Stimulated activated CD8-positive, alpha-beta memory T cell treated with anti-CD3 and anti-CD28 coated beads, Interleukin-15, amount 100 ng/mL, for 4 hours (primary cell): ENCODE measurements at places on chromosomes 6 and 20.
A peak's percentile ranks its signal among the peaks of the same experiment; 100 is the strongest.

- DNase-seq = no peak
Observed at GRCh38 chr6:119066517-119066916, 11.9 kb downstream of the FAM184A start.

- DNase-seq = no peak
Observed at GRCh38 chr6:6912817-6913744, 194.7 kb upstream of the RREB1 start.

DNA sequence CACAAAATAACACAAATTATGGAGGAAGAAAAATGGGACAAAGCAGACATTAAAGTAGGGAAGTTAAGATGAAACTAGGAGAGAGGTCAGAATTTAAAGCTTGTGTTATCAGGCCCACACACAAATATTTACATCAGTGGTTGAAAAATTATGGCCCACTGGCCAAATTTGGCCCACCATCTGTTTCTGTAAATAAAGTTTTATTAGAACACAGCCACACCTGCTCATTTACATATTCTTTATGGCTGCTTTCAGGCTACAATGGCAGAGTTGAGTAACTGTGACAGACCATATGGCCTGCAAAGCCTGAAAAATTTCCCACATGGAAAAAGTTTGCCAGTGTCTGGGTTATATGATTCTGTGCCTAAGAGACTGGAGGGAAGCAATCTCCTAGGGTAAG, 49.0 kb downstream of the SLC22A23 start:
- DNase-seq = no peak

- DNase-seq = no peak
Observed at GRCh38 chr20:51456511-51457509, 85.7 kb downstream of the NFATC2 start.

DNA sequence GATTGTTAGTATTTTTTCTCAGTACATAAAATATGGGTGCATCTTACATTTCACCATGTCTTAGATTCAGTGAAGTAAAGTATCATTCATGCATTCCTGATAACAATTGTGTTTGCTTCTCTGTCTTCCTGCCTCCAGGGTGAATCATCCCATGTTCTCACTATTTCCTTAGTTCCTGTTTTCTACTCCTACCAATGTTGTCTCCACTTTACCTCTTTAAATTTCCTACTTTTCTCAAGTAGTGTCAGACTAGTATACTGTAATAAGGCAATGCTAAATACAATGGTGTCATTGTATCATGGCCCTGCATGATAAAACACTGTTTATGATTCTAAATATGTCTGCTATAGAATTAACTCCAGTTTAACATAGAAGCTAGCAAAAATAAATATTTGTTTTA, 37.4 kb upstream of the GABRR1 start:
- no peak for DNase-seq

DNA sequence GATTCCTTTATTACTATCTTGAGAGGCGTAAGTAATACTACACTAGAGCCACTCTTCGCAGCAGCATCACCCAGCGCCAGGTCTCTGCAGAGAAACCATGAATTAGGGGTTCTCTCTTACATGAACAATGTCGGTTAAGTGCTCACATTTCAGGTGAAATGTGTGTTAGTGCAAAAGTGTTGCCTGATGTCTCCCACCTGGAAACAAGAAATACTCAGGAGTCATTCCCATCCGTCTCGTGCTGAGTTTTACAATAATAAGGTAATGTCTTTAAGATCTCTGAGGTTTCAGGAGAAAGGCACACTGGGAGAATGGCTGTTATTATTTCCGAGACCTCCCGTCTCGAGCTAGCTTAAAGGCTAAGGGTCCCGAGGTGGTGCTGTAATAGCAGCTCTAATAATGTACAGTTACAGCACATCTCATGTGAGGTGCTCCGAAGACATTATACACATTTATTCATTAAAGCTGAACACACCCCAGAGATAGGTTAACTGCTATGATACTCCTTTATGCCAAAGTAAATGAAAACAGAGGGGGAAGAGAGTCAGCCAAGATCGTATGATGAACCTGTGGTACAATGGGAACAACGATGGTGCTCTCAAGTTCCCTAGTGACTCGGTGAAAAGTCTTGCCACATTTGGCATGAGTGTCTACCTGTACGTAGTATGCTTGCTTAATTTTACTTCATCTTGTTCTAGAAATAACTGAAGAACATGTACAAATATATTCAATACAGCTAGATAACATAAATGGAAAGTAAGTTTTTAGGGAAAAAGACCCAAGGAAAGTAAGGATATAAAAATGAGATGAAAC, 458.3 kb upstream of the CITED2 start:
- DNase-seq = no peak

GRCh38 chr6:97077380-97077779, 152.9 kb downstream of the KLHL32 start:
- no peak for DNase-seq

DNA sequence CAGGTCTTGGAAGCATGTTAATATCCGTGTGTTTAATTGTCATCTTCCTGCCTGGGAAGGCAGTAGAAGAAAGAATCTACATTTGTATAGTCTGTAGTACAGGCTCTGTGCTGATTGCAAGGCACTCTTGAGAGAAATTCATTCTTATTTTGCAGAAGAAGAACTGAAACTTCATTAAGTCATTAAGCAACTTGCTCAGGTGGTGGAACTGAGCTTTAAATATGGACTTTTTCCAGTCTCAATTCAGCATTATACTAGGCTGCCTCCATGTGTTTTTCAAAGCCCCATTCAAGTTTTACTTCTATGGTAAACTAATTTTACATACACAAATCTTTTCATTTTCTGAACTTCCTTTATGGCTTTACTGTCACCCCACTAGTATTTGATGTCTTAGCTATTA, 18.7 kb downstream of the ZNF451 start:
- DNase-seq = no peak

- DNase-seq = no peak
Observed at GRCh38 chr20:36490191-36490590, 51.1 kb upstream of the MYL9 start.

DNA sequence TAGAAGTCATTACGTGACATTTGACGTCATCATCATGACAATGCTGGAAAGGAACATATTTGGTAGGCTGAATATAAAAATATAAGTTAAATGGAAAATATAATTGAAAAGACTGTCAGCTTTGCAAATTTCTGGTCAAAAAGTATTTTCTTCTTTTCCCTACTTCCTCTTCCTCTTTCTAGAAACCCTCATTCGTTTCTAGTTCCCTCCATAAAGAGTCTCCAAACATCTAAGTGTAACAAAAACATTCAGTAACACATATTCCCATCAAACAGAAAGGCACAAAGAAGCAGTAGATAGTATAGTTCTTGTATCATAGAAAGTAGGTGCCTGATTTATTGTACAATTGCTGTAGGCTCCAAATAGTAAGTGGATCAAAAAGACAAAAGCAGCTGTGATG, 150.8 kb upstream of the FAM83B start:
- no peak for DNase-seq

- DNase-seq = peak; percentile 25
Observed at GRCh38 chr6:42104095-42104803, 38.2 kb downstream of the C6orf132 start.

GRCh38 chr6:146890172-146890571, 291.4 kb downstream of the ADGB start:
- DNase-seq = no peak

GRCh38 chr6:28240471-28240870, 11.6 kb downstream of the ZKSCAN4 start:
- no peak for DNase-seq

- no peak for DNase-seq
Observed at GRCh38 chr6:152969688-152970418, 13.0 kb downstream of the FBXO5 start.

GRCh38 chr6:20800229-20800628, 266.0 kb downstream of the CDKAL1 start:
- DNase-seq = no peak

DNA sequence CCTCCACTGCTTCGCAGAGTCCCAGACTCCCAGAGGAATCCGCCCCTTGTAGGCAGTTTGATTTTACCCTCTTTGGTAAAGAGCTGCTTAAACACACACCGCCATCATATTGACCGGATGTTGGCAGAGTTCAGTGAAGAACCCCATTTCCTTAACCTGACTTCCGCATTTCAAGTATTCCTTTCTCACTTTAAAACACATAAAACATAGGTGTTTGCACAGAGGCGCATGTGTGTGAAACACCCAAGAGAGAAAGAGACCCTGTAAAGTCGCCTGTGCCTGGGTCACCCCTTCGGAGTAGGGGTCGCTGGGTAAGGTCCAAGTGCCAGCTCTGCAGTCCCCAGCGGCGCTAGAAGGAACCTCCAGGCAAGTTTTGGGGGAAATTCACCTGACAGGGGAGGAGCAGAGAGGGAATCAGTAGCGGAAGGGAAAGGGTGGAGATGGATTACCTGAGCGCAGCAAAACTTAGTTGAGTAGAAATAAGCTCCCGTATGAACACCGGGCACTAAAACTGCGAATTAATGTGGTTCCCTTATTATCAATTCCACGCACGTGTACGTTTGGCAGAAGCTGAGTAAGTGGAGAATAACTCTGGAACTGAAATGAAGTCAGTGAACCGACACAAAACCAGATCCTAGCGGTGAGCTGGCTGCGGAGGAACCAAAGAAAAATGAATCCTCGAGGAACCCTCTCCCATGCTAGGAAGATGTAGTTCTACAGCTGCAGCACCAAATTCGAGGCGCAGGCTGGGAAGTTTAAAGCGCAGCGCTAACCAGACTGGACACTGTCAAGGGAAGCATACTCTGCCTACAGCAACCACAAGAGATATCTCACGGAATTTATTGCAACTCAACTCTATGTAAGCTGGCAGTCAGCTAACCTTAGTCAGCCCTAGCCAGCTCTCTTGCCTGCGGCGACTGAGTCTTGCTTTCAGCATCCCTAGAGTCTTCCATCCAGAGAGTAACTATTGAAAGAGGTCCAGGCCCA, 3.5 kb upstream of the HTR1B start:
- no peak for DNase-seq

DNA sequence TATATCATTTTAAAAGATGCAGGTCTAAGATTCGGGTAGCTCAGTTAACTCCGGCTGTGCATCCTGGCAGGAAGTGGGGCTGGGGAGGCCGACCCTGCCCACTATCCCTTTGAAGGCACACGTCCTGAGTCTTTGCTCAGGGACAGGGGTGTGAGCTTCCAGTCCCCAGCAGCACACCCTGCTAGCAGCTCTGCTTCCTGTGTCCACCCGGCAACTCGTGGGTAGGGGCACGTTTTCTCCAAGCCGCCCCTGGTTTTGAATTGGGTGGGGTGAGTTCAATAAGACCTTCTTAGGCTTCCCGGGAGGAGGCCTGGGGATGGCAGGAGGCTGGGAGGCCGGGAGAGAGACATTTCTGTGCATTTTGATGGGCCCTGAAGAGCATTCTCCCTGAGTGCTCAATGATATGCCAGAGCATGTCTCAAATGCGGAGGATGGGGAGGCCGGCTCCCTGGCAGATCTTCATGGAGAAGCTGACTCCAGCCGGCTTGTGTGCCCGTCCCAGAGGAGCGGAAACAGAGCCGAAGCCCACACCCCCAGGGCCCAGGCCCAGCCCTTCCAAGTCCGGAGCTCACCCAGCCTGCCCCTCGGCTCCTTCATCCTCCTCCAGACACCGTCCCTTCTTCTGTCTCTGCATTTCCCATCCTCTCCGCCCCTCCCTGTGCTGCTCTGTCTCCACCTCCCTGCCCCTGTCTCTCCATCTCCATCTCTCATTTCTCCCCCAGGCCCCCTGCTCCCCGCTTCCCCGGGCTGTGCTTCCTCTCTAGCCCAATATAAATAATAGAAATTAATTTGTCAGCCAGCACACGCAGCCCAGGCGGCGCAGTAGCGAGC, 36.3 kb upstream of the ZFAND3 start:
- no peak for DNase-seq

- DNase-seq = no peak
Observed at GRCh38 chr20:53040693-53041589, 68.8 kb downstream of the TSHZ2 start.

DNA sequence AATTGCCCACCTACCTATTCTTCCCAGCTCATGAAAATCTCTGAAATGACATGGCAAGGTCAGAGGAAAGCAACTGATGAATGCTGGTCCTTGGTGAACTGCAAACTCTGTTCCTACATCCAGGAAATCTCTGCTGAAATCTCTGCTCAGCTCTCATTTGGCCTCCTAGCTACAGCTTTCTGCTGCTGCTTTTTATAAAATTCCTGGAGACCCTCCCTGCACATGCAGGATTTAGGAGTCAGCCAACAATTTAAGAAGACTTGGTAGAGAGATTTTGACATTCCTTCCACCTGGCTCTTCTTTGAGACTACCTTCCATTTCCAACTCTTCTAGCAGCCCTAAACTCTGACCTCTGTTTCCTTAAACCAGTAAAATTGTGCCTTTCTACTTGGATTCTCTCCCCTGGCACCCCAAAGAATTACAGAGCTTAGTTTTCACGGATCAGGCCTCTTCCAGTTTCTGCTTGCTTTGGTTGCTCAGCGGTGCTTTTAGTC, 55.5 kb downstream of the PDE7B start:
- DNase-seq = no peak

GRCh38 chr6:99119109-99120031, 171.6 kb upstream of the FBXL4 start:
- no peak for DNase-seq

DNA sequence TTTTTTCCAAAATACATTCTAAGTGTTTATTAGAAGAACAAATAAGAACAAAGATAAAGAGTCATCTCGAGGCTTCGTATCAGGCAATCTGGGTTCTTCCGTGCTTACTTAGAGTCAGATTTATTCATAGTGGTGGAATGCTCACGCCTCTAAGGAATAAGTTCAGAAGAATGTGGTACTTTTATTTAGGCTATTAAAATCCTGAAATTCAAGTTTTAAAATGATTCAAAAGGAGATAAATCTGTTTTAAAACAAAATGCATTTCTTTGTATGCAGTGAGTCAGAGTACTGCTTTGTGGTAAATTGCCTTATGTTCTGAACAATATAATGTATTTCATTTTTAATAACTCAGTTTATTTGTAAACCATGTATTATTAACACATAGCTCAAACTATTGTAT, 89.1 kb downstream of the FUT9 start:
- no peak for DNase-seq

DNA sequence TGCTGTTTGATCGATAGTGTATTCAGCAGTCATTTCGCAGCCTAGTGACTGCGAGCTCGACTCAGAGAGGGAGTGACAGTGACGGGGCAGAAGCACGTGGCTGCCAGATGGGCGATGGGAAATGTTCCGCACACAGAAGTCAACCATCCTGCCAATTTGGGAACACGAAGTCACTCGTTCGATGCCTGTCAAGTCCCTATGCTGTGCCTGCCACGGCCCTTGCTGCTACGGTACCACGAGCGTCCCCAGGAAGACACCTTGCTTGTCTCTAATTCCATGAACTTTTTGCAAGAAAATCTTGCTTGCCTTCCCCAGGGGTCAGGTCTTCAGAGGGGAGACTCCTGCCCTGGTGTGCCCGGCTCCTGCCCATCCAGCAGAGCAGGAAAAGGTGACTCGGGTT, 17.0 kb upstream of the STX16 start:
- no peak for DNase-seq

- no peak for DNase-seq
Observed at GRCh38 chr6:5275497-5275896, 14.2 kb downstream of the FARS2 start.

GRCh38 chr6:133315811-133316210, 74.7 kb downstream of the EYA4 start:
- no peak for DNase-seq

DNA sequence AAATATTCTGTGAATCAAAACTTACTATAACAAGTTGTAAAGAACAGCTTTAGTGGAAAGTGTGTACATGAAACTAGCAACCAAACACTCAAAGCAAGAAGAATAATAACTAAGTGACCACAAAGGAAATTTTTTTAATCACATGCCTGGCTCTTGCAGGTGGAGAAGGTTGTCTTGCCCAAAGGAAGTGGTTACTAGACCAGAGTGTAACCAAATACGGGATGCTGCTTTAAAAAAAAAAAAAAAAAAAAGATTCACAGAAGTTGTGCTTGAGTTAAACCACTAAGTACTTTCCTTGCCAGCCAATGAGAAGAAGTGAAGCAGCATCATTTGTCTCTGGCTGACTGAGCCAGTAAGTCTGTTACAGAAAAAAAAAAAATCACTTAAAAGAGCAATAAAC, 19.1 kb upstream of the HLA-DQB1 start:
- no peak for DNase-seq
